ENCODE measurements at places on chromosomes 7 and 10.

GRCh38 chr10:14009371-14010100 is 321.2 kb downstream of the FRMD4A start:
- DNase-seq = no peak

GRCh38 chr10:52865213-52865612 is 92.6 kb upstream of the MBL2 start:
- no peak for DNase-seq

- no peak for DNase-seq
Measured at GRCh38 chr7:99314504-99314903, 11.2 kb upstream of the ARPC1A start.

DNA sequence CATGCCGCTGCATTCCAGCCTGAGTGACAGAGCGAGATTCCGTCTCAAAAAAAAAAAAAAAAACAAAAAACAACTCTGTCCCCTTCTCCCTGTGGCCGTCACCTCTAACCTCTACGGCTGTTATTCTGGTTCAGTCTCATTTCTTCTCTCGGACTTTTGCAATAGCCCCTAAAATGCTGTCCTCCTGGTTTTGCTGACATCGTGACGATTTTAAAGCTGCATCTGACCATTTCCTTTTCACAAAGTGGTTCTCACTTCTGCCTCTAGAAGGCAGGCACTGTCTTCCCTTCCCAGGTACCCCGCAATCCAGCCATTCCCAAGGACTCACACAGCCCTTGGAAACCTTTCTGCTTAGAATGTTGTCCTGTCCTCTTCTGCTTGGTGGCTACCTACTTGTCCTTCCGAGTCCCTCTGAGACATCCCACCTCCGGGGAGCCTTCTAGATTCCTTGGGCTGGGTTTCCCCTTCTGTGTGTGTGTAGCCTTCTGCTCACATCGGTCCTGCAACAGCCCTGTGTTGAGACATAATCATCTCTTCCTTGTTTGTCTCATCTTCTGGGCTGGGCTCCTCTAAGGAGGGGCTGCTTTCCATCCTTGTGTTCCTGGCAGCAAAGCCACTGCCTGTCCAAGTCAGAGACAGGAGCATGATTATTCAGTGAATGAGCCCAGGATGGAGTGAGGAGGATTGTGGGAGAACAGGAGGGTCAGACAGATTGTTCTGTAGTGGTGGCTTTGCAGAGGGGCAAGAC is 83.1 kb downstream of the GRK5 start:
- DNase-seq = no peak

DNA sequence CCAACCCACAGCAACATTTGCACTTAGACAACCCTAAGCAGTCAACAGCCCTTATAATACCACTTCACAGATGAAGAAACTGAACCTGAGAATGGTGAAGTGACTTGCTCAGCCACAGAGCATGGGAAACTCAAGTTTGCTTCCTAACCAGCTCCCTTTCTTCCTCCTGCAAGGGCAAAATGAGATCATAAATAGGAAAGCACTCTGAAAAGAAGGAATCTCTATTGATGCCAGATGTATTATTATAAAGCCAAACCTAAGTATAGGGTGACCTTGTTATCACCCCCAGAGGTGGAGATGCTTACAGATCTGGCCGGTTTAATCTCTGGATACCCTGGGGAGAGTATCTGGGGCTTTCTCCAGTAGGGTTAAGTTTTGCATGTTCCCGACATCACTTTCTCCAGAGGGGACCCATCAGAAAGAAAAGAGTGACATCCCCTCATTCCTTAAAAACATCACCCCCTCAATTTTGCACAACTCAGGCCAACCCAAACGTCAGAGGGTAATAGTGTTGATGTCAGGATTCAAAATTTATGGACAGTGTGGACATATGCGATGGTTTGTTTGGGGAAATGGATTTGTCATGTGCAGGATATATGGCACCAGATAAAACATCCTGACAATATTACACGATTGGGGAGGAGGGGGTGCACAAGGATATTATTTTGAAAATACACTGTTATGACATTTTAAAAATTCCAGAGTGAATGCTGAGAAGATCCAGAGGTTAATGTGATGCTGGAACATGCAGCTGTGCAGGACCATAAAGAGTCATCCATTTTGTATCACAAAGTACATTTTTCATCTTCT is 24.0 kb upstream of the XPNPEP1 start:
- DNase-seq = no peak

GRCh38 chr7:26691406-26691805 is 173.0 kb downstream of the SKAP2 start:
- DNase-seq = no peak

DNA sequence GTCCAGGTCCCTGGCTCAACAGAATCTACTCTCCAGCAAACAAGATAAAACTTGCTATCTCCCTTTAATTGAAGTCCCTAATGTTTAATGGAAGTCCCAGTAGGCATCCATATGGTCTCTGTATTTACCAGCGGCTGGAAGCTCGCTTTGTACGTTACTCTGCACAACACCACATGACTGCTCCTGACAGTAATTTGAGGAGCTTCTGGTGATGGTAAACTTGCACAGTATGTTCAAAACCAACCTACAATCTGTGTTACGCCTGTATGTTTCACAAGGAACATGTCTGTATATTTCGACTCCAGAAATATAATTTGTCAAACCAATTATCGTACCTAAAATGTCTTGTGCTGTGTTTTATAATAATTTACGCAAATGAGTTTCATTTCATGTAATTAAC is 4.4 kb upstream of the TECPR1 start:
- DNase-seq = no peak

- DNase-seq = no peak
Measured at GRCh38 chr7:143049362-143049761, 2.8 kb upstream of the OR6V1 start.

DNA sequence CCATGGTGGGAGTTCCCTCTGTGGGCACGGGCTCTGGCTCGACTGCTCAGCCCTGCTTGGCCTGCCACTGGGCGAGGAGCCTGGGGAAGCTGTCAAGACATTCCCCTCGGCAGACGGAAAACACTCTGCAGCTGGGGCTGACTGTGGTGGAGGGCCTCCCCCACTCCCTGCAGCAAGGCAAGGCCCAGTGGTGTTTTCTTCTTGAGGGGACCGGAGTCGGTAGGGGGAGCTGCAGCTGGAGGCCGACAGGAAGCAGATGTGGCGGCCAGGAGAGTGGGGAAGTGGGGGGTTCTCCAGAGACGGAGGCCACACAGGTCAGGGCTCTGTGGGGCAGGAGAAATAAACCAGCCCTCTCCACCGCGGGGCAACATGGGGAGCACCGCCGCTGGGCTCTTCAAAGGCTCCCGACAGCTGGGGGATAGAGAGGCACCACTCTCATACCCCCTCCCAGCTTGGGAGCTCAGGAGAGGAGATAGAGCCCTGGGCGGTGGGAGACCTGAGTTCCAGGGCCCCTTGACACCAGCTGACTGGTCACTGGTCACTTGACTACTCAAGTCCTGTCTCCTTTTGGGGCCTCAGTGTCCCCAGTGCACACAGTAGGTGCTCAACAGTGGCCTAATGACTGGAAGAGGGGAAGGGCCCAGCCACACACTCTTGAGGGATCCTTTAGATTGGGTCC is 43.4 kb downstream of the PPIF start:
- DNase-seq = no peak

GRCh38 chr10:14276210-14276609 is 54.5 kb downstream of the FRMD4A start:
- no peak for DNase-seq

DNA sequence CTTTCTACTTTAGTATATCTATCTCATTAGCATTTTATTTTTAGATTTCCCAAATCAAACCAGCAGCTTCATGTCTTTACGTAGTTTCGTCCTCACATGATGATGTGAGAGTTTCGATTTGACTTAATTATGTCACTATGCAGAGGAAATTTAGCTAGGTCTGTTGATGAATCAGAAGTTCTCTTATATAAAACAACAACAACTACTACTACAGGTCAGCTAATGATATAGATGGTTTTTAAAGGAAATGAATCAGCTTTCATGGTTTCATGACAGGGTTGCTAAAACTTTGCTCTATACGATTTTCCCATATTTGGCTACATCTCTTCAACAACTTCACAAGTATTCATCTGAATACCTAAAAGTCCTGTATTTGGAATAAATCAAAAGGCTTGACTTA is 28.6 kb downstream of the JAZF1 start:
- DNase-seq = no peak

DNA sequence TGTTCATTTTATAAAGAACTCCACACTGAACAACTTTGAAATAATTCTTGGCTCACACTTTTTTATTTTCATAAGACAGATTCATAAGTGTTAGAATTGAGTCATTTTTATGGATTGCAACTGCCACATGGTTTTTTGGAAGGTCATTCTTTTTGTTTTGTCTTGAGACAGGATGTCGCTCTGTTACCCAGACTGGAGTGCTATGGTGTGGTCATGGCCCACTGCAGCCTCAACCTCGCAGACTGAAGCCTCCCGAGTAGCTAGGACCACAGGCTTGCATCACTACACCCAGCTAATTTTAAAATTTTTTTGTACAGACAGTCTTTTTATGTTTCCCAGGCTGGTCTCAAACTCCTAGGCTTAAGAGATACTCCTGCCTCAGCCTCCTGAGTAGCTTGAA is 20.3 kb downstream of the BMS1 start:
- DNase-seq = no peak

GRCh38 chr7:25179325-25179724 is 49.0 kb downstream of the NPVF start:
- no peak for DNase-seq

DNA sequence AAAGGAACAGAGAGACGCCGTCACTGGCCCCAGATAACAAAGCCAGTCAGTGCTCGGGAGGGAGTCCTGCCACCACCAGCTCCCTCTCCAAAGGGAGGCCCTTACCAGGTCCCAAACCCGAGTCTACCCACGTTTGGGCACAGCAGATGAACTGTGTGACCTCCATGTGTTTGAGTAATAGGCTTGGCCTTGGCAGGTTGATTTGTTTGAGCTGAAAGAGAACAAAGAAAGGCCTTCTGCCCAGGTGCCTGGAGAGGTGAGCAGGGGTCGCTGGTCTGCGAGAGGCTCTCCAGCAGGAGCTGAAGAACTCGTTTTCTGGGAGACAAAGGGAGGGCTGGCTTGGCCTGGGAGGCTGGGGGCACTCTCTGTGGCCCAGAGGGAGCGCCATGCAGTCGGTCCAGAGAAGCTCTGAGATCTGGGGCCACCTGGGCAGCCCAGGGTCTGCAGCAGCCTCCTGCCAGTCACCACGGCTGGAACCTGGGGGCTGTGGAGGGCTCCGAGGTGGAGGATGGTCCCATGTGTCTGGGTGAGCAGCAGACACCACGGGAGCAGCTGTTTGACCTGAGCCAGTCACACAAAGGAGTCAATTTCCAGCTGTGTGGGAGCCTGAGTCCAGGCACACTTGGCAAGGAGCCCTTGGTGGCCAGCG is 99.7 kb downstream of the PAXIP1 start:
- DNase-seq = no peak

DNA sequence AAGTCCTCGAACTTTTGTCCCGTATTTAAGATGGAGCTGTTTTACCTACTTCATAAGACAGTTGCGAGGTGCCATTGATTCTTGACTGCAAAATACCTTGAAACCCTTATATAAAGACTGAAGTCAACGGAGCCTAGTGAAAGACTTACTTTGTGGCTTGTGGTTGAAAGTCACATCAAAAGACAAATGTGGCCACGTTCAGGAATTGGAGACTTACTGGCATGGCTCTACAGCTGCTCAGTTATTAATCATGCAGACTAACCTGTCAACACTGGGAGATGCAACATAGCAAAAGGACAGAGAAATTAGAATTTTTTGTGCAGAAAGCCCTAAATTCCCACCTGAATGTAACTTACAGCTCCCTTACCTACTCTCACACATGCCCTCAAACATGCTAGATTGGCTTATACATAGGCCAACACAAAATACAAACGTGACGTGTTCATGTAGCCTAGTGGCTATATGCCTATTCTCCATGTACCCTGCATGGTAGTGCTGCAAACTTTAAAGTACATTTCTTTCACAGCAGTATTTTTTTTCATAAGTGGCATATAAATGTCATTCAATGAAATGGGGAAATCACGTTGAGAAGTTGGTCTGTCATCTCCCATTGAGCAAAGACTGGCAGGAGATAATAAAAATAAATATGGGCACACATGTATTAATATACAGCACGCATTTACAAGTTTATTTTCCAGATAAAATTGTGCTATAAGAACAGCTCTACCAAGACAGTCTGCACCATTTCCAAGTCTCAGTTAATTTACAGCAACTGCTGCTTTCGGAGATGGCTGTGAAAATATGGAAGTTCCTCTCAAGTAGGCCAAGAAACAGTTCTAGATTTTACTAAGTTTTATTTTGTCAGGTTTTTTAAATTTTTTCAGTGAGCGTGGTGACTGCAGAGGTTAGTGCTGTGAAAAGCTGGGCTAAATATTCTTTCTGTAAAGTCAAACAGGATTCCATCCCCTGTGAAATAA is 170.4 kb upstream of the C7orf33 start:
- no peak for DNase-seq

DNA sequence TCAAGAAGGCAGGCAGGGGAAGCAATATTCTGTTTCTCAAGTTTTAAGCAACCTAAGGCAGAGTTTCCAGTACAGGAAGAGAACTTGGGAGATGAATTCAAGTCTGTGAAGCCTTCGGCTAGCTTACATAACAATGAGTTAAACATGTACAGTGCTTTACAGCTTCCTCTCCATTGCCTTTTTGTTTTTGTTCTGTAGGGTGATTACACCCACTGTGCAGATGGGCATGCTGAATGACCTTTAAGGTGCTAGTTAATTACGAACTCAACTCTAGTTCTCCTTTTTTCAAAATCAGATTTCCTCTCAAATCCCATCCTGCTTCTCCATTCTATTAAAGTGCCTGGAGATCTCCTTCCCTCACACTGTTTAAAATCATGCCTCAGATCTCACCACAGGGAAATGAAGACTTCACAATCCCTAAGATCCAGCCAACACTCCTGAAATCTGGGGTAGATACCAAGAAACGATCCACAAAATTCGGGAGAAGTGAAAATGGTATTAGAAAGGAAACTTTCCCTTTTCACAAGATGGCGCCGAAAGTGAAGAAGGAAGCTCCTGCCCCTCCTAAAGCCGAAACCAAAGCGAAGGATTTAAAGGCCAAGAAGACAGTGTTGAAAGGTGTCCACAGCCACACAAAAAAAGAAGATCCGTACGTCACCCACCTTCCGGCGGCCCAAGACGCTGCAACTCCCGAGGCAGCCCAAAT is 16.8 kb upstream of the MSMB start:
- DNase-seq = no peak

GRCh38 chr10:108757946-108758345 is 1165.4 kb downstream of the XPNPEP1 start:
- no peak for DNase-seq

GRCh38 chr10:11161096-11161495 is 143.4 kb downstream of the CELF2 start:
- DNase-seq = no peak

Measured in Peyer's patch (tissue), 4 donors.